ENCODE measurements at places on chromosomes 13 and 19. TPM values are rescaled to one million over a fixed set of nuclear protein-coding genes. Genes with fewer than 3 reads are reported as not detected.
A peak's percentile ranks its signal among the peaks of the same experiment; 100 is the strongest.

DNA sequence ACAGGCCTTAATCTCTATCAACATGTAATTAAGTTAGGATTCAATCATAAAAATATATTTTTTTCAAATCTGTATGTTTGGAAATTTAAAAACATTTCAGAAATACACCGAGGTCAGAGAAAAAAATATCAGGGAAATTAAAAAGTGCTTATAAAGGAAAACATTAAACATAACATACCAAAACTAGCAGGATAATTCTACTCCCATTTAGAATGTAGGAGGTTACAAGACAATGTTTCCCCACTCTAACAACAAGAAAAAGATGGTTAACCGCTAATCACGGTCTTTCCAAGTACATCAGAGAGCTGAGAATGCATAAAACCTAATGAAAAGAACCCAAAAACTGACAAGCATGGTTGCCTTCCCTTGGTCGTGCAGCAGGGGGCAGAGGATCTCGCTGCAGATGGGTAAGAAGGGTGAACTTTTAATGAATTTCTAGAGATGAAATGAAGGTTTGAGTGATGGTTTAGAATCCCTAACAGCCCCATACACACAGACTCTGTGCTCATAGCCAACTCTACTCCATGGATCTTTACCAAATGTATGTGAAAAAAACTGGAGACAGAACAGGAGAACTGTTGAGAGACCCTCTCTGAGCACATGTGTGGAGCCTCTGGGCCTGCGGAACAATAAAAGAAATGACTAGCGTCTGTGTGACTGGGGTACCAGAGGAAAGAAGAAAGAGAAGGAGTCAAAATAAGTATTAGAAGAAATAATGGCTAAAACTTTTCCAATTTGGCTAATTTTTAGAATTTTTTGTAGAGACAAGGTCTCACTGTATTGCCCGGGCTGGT lies 51.3 kb upstream of the LSM14A start:
- DNase-seq = peak; percentile 73
- no peak overlapping the region for H3K4me3 ChIP-seq
- peaks cover 8% of the 10 kb centered on the region for H3K4me1 ChIP-seq
- H3K27ac ChIP-seq = no peak overlapping the region
- no peaks in the 10 kb centered on the region for H3K36me3 ChIP-seq
- H3K27me3 ChIP-seq = no peaks in the 10 kb centered on the region

EFNA2 gene
- total RNA-seq = 0.68 TPM

DNA sequence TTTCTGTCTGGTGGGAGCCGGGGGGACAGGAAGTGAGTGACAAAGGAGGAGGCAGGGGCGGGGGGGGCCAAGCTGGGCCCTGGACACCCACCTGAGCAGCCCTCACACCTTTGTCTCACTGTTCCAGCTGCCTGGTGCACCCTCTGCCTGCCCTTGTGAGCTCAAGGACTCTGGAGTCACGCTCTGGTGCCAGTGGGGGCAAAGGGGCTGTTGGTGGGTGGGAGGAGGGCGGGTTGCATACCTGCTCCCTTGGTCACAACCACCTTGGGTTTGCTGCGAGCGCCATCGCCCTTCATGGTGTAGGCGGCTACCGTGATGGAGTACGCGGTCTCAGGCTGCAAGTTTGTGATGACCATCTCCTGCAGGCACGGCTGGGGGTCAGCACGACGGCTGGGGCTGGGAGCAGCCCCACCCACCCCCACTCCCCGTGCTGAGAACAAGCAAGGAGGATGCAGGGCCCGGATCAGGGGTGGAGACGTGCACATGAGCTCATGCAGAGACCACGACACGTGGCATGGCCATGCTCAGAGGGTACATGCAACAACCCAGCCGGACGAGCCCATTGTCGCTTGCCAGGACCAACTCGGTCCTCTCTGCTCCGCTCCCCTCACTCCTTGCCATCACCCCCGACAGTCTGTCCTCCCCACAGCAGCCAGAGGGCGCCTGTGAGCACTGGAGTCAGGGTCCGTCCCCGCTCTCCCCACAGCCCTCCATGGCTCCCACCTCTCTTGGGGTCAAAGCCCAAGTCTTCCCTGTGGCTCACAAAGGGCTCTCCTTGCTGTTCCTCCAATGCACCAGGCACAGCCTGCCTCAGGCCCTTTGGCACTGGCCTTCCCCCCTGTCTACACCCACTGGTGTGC lies 114.9 kb downstream of the PTPRS start:
- H3K27ac ChIP-seq = no peak overlapping the region
- no peaks in the 10 kb centered on the region for H3K27me3 ChIP-seq
- no peak overlapping the region for H3K4me3 ChIP-seq
- H3K4me1 ChIP-seq = no peaks in the 10 kb centered on the region
- no peak for DNase-seq

- H3K27me3 ChIP-seq = no peaks in the 10 kb centered on the region
- no peak for DNase-seq
- H3K36me3 ChIP-seq = no peaks in the 10 kb centered on the region
- H3K4me1 ChIP-seq = no peaks in the 10 kb centered on the region
- no peak overlapping the region for H3K27ac ChIP-seq
Observed at GRCh38 chr13:37596805-37597204, 1.8 kb downstream of the POSTN start.

C19orf12 gene
- total RNA-seq = 26.8 TPM

GRCh38 chr13:83221256-83221655 lies 661.0 kb downstream of the SLITRK1 start:
- no peaks in the 10 kb centered on the region for H3K4me1 ChIP-seq
- H3K4me3 ChIP-seq = no peak overlapping the region
- no peaks in the 10 kb centered on the region for H3K36me3 ChIP-seq
- no peaks in the 10 kb centered on the region for H3K27me3 ChIP-seq
- peak; percentile 27 for DNase-seq

GRCh38 chr19:39590265-39590664 lies 12.1 kb upstream of the LGALS13 start:
- H3K27me3 ChIP-seq = peaks cover 42% of the 10 kb centered on the region
- no peaks in the 10 kb centered on the region for H3K36me3 ChIP-seq
- DNase-seq = peak; percentile 6
- H3K27ac ChIP-seq = no peak overlapping the region
- no peaks in the 10 kb centered on the region for H3K4me1 ChIP-seq
- no peak overlapping the region for H3K4me3 ChIP-seq

GRCh38 chr19:29663861-29664752 lies 1.2 kb upstream of the PLEKHF1 start:
- H3K4me1 ChIP-seq = peaks cover 18% of the 10 kb centered on the region
- H3K4me3 ChIP-seq = no peak overlapping the region
- DNase-seq = no peak
- H3K36me3 ChIP-seq = no peaks in the 10 kb centered on the region
- no peak overlapping the region for H3K27ac ChIP-seq

- H3K4me3 ChIP-seq = no peak overlapping the region
- DNase-seq = no peak
- no peaks in the 10 kb centered on the region for H3K27me3 ChIP-seq
- no peak overlapping the region for H3K27ac ChIP-seq
- H3K36me3 ChIP-seq = no peaks in the 10 kb centered on the region
Observed at GRCh38 chr13:65532231-65532630, 1697.9 kb downstream of the PCDH9 start.

IGFL4 gene
- not detected for total RNA-seq

GRCh38 chr13:36857253-36857652 lies 38.2 kb downstream of the RFXAP start:
- no peak overlapping the region for H3K4me3 ChIP-seq
- H3K27ac ChIP-seq = peak overlapping the region; percentile 61
- H3K4me1 ChIP-seq = no peaks in the 10 kb centered on the region
- peaks cover 14% of the 10 kb centered on the region for H3K36me3 ChIP-seq
- DNase-seq = no peak

GRCh38 chr13:95391362-95391761 lies 90.1 kb upstream of the ABCC4 start:
- H3K4me1 ChIP-seq = peaks cover 8% of the 10 kb centered on the region
- no peaks in the 10 kb centered on the region for H3K27me3 ChIP-seq
- DNase-seq = no peak
- no peaks in the 10 kb centered on the region for H3K36me3 ChIP-seq
- H3K27ac ChIP-seq = no peak overlapping the region

GRCh38 chr13:37413161-37413560 lies 185.4 kb downstream of the POSTN start:
- no peak overlapping the region for H3K27ac ChIP-seq
- H3K36me3 ChIP-seq = no peaks in the 10 kb centered on the region
- H3K4me1 ChIP-seq = no peaks in the 10 kb centered on the region
- DNase-seq = no peak
- no peaks in the 10 kb centered on the region for H3K27me3 ChIP-seq

- peak; percentile 43 for DNase-seq
- H3K27ac ChIP-seq = no peak overlapping the region
- H3K36me3 ChIP-seq = no peaks in the 10 kb centered on the region
- H3K4me1 ChIP-seq = peaks cover 8% of the 10 kb centered on the region
Observed at GRCh38 chr19:45130888-45131615, 29.7 kb downstream of the NKPD1 start.

DNA sequence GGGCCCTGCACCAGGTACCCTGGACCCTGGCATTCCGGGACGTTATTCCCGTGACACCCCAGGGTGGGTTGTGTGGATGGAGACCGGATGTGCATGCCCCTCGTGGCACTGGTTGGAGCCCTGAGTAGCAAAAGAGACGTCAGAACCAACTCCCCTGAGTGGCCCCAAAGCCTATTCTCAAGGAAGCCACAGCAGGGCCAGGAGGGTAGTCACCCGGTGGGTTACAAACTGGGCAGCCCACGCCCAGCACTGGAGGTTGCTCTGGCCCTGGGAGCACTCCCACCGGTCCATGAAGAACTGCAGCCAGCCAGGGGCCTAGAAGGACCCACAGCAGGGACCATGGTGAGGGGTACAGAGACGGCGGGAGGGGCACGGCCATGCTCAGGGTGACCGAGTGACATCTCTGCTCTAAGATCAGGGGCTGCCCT lies 7.5 kb downstream of the KLF16 start:
- H3K4me1 ChIP-seq = peaks cover 92% of the 10 kb centered on the region
- H3K27ac ChIP-seq = peak overlapping the region; percentile 80
- DNase-seq = no peak
- H3K4me3 ChIP-seq = peak overlapping the region; percentile 43

NAT14 gene
- 55.1 TPM for total RNA-seq

GRCh38 chr19:32945260-32945659 lies 26.5 kb downstream of the CEP89 start:
- H3K27me3 ChIP-seq = no peaks in the 10 kb centered on the region
- DNase-seq = no peak
- peaks cover 23% of the 10 kb centered on the region for H3K36me3 ChIP-seq

GRCh38 chr13:99686157-99686572 lies 184.9 kb downstream of the TM9SF2 start:
- peaks cover 44% of the 10 kb centered on the region for H3K4me1 ChIP-seq
- H3K4me3 ChIP-seq = no peak overlapping the region
- DNase-seq = peak; percentile 25
- peak overlapping the region; percentile 83 for H3K27ac ChIP-seq
- no peaks in the 10 kb centered on the region for H3K36me3 ChIP-seq
- no peaks in the 10 kb centered on the region for H3K27me3 ChIP-seq

- no peak overlapping the region for H3K27ac ChIP-seq
- no peak for DNase-seq
- no peak overlapping the region for H3K4me3 ChIP-seq
Observed at GRCh38 chr13:50722440-50723125, 120.9 kb downstream of the DLEU7 start.

HSH2D gene
- total RNA-seq = not detected
